ENCODE measurements at places on chromosomes 5 and 9. TPM values are rescaled to one million over a fixed set of nuclear protein-coding genes. Genes with fewer than 3 reads are reported as not detected.

GRCh38 chr5:180100621-180101450 is 29.3 kb upstream of the RNF130 start:
- DNase-seq: no peak

Gene F2RL1
- 7.7 TPM for total RNA-seq

Gene BAAT
- not detected for total RNA-seq

Gene FOXI1
- total RNA-seq: not detected

Data from omental fat pad (tissue), 4 donors.